ENCODE measurements at places on chromosomes 7 and 10.

DNA sequence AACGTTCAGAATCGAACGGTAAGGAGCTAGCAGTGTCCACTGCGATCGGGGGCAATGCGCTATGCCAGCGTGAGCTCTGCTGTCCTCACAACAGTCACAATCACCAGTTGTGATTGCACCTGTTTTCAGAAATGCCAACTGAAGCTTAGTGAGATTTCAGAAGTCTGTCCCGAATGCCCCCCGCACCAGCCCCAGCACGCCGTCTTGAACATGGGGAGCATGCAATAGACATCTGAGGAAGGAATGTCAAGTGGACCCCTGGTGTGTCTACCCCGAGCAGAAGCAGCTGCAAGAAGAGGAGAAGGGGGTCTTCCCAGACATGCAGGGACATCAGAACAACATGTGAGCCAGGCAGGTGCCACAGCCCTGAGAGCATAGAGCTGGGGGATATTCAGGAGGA lies 125.7 kb upstream of the CHST15 start:
- no peak for DNase-seq

GRCh38 chr10:554182-554848 lies 135.2 kb downstream of the DIP2C start:
- no peak for DNase-seq

GRCh38 chr7:69739931-69740431 lies 141.7 kb downstream of the AUTS2 start:
- no peak for DNase-seq

- no peak for DNase-seq
These were observed 96.3 kb upstream of the PRR15 start for GRCh38 chr7:29467193-29467926.

- DNase-seq: no peak
These were observed 276.9 kb upstream of the NEBL start for GRCh38 chr10:21173802-21174714.

- DNase-seq: no peak
These were observed 94.4 kb downstream of the MAP3K8 start for GRCh38 chr10:30528429-30528786.

DNA sequence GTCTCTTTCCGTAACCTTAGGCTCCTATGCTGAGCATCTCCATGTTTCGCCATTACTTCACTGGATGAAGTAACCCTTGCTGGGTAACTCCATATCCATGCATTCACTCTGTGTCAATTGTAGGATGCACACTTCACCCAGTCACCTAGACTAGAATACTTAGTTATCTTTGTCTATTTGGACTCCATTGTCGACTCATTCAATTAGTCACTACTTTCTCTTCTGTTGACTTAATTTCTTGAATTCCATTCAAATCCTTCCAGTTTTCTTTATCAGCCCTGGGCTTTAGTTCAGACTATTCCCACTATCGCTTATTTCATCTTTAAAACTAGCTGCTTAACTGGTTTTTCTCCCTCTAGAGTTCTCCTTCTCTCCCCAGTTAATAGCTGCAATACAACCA lies 111.3 kb upstream of the TNS3 start:
- DNase-seq: no peak

DNA sequence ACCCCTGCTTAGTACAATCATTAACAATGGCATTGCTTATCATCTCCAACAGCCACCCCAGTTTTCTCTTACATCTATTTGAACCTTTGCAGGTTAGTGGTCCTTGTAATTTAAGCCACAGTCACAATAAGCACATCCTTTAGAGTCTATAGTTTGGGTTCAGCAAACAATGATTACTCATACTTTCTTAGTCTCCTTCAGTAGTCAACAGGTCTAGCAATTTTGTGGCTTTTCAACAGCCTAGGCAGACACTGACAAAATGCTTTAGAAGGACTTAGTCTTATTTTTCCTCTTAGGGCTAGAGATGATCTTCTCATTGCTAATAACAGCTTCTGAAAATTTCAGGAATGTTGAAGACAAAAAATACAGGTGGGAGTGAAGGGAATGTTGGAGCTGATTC lies 32.3 kb upstream of the FAM204A start:
- DNase-seq: no peak

DNA sequence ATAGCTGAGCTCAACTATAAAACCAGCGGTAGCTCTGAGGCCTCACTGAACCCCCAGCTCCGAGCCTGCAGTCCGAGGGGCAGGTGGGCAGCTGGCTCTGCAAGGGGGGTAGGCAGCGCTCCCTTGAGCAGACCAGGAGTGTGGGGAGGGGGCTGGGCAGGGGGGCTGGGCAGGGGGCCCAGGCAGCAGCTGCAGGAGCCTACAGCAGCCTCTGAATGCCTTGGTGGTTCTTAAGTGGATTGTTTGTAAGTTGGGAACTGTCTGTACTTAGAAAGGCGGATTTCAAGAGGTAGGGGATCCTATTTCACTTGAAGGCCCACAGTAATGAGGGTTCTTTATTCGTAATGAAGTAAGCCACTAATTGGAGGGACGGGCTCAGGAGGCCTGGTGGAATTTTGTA lies 72.3 kb downstream of the ICA1 start:
- no peak for DNase-seq

GRCh38 chr10:47041396-47042198 lies 130.4 kb downstream of the PTPN20 start:
- DNase-seq: no peak

- DNase-seq: no peak
These were observed 57.4 kb downstream of the ITGB8 start for GRCh38 chr7:20388084-20388483.

DNA sequence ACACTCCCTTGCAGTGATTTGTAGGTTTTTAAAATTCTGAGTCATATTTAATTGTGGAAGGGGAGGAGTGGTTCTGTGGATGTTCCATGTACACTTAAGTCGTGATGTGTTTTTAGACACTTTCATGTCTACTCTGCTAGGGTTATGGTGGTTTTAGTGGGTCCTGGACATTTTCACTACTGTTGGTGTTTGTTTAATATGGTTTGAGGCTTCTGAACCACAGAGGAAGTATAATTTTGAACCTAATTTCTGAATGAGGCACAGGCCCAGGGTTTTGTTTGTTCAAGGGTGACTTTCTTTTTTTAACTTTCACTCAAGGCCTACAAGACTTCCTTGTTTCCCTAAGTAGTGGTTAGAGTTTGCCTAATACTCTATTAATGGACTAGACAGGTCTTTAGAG lies 13.3 kb downstream of the SLC26A5 start:
- no peak for DNase-seq

GRCh38 chr10:103659674-103660363 lies 166.3 kb downstream of the NEURL1 start:
- DNase-seq: no peak

GRCh38 chr7:71470326-71470725 lies 338.4 kb downstream of the GALNT17 start:
- no peak for DNase-seq

GRCh38 chr7:93889261-93889660 lies 1.3 kb downstream of the TFPI2 start:
- no peak for DNase-seq

DNA sequence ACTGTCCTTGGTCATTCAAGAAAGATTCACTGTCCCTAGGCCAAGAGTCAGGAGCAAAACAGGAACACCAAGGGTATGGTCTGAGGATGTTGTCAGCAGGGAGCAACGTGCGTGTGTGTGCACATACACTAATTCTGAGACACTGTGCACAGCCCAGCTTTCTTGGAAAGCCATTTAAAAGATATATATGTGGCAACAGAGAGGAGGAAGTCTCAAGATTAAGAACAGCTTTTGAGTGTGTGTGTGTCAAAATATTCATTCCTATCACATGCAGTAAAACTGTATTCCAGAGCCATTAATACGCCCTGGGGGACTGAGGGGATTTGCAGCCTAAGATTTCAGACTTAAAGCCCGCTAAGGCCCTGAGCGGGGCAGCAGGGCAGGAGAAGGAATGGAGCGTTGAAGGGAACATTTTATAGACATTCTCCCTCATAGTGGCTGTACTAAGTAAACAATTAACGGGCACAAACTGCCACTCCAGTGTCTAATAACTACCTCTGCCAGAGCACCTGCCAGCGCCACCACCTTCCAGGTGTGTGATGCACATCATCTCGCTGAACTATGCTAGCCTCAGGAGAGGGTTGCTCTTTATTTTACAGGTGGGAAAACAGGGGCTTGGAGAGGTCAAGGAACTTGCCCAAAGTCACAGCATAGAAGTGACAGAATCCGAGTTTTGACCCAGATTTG lies 2.0 kb downstream of the NOD1 start:
- no peak for DNase-seq
